ENCODE measurements at places on chromosomes 2 and 18. TPM values are rescaled to one million over a fixed set of nuclear protein-coding genes. Genes with fewer than 3 reads are reported as not detected.

- no peak for DNase-seq
Observed at GRCh38 chr2:54546518-54546917, 90.4 kb downstream of the SPTBN1 start.

GRCh38 chr2:234745347-234745746, 206.5 kb upstream of the SH3BP4 start:
- no peak for DNase-seq

DNA sequence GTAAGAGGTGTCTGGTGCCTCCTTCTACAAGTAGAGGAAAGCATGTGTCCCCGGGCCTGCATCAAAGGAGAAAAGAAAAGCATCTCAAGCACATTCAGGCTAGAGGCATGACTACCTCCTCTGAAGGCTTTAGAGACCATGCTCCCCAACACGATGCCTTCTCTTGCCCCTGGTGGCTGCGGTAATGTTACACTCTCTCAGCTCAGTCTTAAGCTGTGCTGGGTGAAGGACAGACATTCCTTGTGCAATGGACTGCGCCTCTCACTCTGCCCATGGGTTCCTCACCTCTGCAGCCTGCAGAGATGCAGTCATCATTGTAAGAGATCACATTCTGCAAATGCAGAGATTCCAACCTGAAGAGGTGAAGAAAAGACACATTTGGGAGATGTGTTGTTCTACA, 148.2 kb upstream of the HNRNPA3 start:
- DNase-seq: no peak

DNA sequence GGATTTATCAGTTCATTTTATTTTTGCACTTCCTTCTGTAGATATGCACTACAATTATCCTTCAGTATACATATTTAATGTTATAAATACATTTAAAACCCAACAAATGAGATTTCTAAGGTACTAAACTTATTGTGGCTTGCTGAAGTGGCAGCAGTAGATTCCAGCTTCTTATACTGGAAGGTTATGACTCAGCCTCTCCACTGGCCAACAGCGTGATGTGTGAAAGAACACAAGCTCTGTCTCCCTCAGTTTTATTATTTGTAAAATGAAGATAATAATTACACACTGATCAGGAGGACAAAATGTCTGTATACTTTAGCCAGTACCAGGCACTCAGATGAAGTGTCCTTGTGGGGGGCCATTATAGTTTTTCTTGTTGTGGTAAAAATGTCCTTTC, 1147.1 kb downstream of the CNTNAP5 start:
- DNase-seq: no peak

- no peak for DNase-seq
Observed at GRCh38 chr2:79960519-79960918, 344.0 kb downstream of the LRRTM1 start.

DNA sequence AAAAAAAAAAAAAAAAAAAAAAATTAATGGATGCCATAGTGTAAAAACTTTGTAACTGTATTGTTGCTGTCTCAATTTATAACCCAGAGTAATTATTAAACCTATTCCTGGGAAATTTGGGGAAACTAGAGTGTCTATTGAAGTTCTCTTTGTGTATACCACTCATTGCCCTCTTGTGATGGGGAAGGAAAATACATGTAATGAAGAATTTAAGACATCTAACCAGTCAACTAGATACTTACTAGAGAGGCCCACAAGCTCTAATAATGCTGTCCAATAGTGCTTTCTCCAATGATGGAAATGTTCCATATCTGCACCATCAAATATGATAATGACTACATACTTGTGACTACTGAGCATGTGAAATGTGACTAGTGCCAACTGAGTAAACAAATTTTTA, 168.5 kb upstream of the SLC39A10 start:
- no peak for DNase-seq

DNA sequence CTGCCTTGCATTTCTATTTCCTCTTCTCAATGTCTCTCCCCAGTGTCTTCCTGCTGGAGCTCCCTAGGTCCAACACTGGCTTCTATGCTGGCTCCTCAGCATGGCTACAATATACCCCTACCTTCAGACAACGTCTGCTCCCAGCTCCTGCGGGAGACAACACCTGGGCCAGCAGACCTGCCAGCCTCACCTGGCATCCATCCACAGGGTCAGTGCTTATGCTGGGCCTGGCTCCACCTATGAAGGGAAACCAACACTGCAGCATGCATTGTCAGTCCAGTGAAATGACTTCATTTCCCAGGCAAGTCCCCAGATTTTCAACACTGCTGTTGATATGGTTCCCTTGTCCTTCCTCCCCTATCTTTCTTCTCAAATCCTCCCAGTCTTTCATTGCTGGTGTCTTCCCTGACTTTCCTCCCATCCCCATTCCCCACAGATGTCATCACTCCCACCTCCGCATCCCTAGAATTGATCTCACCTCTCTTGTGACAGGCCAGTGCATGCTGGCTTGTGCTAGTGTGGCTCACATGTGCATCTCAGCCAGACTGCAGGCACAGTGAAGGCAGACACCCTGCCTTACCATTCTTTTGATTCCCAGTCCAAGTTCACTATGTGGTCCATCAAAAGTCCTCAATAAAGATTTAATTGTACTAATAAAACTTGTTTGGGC, 98.0 kb downstream of the MYO5B start:
- DNase-seq: no peak

DNA sequence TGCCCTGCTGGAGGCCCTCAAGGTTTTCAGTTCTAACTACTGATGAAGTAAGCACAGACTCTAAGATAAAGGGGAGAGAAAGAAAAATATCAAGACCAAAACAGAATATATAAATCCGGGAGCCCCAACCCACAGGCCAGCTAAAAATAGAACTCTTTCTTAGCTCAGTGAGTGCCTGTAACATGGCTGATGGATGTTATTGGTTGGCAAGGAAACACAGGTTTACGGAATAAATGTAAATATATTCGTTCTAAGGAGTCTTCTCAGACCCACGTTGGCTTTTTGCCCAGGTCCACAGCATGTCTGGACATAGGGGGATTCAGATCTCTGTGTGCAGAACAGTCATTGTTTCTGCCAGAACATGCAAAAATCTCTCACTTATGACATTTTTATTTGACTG, 139.0 kb upstream of the SERPINE2 start:
- no peak for DNase-seq

SLC30A3 gene
- polyA plus RNA-seq: 111 TPM

DNA sequence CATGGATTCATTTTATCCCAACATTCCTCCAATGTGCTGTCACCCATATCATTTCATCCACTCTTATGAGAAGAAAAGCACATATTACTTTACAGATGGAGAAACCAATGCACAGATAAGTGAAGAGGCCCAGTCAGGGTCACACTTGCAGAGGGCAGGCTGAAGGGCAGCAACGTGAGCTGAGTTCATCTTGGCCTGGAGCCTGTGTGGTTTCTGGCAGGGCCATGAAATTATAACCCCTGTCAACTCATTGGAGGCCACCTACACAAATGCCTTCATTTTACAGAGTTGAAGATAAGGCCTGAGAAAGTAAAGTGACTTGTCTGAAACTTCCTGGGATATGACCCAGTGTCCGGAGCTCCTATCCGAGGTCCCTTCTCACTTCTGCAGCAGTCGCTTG, 88.4 kb upstream of the NRP2 start:
- no peak for DNase-seq

ZSWIM2 gene
- polyA plus RNA-seq: 11.2 TPM

C2orf74 gene
- 50.0 TPM for polyA plus RNA-seq

DNA sequence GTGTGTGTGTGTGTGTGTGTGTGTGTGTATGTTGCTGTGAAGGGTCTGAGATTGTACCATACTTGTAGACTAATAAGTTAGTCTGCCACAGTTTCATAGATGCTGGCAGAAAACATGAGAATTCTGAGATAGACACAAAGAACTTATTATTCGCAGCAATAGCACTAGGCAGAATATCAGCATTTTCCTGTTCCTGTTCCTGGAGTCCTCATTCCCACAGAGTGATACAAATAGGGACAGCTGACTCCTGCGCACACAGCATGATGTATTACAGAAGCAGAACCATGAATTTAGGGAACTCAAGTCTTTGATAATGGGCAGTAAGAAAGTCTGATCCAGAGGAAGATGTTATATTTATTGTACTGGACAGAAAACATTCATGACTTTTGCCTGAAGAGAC, 1466.3 kb downstream of the DPP10 start:
- DNase-seq: peak; percentile 56

DNA sequence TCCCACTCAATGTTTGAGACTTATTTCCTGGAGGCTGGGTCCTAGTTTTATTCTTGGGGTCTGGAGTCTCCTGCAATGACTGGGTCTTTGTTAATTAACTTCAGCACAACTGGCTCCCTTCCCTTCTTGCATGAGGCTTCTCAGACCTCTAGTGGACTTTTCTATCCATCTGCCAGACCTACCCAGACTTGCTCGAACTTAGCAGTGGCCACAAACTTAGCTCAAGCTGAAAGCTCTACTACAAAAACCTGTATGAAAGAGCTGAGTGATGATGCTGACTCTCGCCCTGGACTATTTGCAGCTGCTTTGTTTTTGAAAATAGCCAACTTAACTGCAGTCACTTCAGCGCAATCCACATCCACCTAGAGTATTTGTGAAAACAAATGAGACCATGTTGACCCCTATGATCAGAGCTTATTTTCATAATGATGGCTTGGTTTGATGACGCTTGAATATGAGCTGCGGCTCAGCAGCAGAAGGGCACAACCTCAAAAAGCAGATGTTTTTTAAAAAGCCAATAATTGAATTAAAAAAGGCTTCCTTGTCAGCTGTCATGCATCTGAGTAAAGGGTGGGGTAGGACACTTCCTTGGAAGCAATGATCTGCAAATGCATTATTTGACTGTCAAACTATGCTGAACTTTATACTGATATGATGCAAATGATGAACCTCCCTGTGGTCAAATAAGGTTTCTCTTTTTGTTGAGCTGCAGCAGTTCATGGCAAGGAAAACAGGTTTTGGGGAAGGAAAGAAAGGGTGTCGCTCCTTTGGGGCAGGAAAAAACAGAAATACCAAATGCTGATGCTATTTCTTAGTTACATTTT, 10.6 kb upstream of the ANXA4 start:
- no peak for DNase-seq

NFATC1 gene
- polyA plus RNA-seq: 27.5 TPM

- no peak for DNase-seq
Observed at GRCh38 chr18:12744103-12744502, 41.3 kb downstream of the PSMG2 start.

Measured in testis (tissue), 5 donors.